ENCODE measurements at places on chromosomes 12 and 14.

DNA sequence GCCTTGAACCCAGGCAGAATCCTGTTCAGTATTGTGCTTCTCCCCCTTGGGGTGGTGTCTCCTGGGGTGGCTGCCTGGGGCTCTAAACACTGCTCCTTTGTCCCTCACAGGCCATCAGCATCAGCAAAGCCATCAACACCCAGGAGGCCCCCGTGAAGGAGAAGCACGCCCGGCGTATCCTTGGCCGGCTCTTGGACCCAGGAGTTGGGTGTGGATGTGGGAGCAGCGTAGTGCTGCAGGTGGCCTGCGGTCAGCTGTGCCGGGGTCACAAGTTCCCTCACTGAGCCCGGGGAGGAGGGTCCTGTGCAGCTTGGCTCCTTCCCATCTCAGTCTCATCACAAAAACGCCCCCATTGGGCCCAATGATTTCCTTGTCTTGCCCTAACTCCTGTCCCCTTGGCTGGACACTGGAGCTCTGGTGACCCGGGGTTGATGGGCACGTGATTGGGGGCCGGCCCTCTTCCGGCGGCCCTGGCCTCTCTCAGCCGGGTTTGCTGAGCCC, 12.7 kb downstream of the HIP1R start:
- no peak for DNase-seq

DNA sequence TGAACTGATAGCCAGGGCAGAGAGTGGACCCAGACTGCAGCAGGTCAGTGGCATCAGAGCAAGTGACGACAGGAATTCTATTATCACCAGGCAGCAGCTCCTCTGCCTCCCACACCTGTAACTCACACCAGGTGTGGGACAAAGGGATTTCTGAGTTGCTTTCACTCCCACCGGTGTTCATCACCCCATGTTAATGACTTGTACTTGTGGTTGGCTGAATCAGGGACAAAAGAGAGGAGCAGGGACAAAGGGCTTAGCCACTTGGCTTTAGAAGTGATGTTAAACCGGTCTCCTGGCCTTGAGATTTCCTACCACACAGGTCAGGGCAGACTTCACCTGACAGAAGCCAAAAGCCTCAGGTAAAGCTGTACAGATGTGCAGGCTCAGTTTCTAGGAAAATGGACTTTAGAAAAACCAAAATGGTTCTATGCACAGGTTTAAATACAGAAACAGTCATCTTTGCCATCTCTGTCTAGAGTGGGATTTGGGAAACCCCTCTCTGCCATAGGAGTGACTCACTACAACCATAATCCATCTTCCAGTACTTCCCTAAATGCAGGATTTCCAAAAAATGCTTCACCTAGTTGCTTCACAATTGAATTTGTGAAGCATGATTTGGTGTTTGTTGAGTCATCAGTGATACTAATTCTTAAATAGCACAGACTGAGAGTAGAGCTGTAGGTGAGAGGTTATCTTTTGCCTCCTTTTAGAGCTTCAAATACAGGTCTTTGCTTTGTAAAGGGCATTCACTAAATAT, 158.5 kb downstream of the PRKCH start:
- DNase-seq: no peak

DNA sequence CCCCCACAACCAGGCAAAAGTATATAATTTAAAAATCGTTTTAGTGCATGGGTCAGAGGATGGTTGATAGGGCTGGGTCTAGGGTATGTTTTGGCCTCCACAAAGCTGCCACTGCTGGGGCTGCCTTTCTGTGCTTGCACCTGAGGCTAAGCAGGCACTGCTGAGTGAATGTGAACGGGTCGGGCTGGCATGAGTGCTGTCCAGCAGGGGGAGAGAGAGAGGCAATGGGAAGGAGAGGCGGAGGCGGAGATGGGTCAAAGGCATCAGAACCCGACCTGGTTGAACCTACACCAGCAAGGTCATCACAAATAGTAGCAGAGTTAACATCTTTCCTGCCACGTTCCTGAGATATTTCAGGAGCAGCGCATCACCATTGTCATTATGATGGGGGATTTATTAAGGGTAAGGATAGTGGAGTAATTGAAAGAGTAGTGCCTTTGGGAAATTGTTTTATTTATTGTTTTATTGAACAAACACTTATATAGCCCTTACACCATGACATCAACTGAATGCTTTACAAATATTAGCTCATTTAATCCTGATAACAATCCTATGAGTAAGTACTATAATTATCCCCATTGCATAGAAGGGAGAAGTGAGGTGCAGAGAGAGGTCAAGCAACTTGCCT, 5.8 kb upstream of the NRXN3 start:
- no peak for DNase-seq

- DNase-seq: no peak
These were observed 63.2 kb downstream of the WDR20 start for GRCh38 chr14:102202944-102203343.

DNA sequence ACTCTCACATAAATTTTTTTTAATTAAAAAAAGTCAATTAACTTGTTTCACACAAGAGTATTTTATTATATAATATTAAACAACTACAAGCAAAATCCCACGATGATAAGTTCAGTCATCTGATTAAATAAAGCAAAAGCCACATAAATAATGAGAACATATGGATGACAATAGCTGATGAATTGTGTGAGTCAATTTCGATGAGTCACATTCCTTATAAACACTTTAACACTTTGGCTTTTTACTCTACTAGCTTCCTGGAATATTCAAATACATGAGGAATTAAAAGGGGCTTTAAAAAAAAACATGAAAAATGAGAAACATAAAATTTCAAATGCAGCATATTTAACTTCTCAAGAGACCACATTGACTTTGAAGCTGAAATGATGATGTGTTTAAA, 95.3 kb downstream of the BCAT1 start:
- peak; percentile 24 for DNase-seq

DNA sequence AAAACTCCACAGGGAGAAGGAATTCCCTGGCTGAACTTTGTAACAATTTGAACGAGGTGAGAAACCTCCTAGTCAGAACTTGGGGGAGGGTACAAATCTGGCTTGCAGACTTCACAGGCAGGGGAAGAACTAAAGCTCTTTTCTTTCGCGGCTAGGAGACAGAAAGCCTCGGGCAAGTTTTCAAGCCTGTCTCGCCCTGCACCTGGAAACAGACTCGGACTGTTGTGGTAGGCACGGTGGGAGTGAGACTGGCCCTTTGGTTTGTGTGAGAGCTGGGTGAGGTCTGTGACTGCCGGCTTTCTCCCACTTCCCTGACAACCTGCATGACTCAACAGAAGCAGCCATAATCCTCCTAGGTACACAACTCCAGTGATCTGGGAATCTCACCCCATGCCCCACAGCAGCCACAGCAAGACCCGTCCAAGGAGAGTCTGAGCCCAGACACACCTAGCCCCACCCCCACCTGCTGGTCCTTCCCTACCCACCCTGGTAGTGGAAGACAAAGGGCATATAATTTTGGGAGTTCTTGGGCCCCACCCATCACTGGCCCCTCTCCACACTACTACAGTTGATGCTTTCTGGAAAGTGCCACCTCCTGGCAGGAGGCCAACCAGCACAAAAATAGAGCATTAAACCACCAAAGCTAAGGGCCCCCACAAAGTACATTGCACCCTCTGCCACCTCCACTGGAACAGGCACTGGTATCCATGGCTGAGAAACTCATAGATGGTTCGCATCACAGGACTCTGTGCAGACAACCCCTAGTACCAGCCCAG, 102.7 kb upstream of the ST8SIA1 start:
- peak; percentile 39 for DNase-seq

DNA sequence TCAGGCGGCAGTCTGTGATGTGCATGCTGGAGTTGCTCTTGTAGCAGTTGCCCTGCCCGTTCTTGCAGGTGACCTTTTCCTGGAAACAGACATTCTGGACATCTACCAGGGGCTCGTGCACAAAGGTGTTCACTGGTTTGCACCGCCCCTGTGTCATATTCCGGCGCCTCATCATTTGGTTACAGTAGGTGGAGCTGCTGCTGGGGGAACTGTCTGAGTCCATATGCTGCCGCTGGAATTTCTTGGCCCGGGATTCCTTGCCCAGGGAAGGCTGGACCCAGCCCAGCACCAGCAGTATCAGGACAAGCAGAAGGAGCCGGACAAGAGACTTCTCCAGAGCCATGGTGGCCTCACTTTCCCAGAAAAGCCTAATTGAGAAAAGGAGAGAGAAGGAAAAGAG, 918 bp downstream of the RNASE1 start:
- DNase-seq: no peak

DNA sequence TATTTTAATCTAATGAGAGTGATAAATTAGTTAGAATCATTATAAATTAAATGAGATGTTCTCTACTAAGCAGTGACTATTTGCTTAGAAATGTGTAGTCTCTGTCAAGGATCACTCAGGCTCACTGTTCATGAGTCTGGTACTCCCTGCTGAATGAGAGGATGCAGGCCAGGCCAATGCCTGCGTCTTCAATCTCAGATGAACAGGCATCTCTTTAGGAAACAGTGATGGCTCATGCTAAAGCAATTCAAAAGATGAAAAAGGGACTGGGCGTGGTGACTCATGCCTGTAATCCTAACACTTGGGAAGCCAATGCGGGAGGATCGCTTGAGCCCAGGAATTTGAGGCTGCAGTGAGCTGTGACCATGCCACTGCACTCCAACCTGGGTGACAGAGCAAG, 106.8 kb downstream of the ZFC3H1 start:
- peak; percentile 83 for DNase-seq

- DNase-seq: no peak
These were observed 19.6 kb downstream of the HCFC2 start for GRCh38 chr12:104083769-104084475.

DNA sequence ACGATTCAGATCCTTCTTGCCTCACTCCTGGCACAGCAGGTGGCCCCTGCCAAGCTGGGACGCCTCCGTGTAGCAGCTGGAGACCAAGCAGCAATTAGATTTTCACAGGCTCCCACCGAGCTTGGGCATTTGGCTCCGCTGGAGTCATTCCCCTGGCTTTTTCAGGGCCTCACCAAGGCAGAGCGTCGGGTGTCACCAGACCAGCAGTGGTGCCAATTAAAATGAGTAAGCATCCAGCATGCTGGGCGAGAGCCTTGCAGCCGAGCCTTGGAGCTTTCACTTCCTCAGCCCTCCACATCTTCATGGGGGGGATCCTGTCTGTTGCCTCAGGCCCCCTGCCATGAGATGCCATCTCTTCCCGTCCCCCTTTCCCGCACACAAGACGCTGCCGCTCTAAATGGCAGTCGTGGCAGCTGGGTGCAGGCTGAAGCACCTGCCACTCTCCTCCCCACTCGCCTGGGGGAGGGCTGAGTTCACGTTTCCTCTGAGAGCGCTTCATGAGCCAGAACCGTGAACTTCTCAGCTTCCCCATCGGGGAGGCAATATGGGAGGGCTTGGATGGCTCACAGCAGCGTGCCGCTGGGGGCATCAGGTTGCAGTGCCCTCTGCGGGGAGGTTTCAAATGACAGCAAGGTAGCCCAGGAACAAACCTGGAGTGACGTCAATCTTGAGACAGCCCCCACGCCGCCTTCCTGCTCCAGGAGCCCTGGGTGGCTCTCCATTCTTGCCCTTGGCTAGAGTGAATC, 11.7 kb downstream of the TPCN1 start:
- peak; percentile 59 for DNase-seq

DNA sequence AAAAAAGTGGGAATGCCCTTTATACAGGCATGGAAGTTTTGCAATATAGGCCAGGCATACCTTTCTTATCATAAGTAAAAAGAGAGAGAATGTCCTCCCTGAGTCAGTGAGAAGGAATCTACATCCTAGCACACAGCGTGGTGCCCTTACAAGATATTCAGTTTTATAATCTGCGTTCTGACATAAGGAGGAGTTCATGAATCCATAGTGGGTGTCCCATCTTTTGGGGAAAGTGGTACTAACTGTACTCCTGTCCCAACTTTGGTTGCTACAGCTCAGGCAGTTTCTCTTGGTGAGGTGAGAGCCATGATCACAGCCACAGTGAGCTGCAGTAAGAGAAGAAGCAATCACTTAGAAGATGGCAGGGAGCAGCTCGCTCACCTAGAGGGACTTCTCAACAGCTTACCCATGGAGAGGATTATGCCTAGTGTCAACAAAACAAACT, 332.9 kb downstream of the BCAT1 start:
- DNase-seq: no peak

- peak; percentile 43 for DNase-seq
These were observed 169.2 kb downstream of the PIK3C2G start for GRCh38 chr12:18430425-18431048.

GRCh38 chr12:77553976-77554619, 276.6 kb upstream of the NAV3 start:
- no peak for DNase-seq

DNA sequence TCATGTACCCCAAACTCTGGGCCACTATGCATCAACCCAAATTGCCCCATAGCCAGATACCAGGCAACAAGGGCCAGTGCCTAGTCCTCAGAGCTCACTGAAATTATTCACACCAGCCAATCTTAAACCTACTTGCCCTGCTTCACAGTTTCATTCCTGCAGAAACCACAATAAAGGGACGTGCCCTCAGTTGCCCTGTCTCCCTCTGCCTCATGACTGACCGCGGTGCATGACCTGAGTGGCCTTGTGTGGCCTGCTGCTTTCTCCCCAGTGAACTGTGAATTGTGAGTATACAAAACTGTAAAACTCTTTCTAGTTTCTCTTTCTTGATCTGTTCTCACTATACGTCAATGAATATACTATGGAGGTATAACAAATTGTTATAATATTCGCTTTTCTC, 490.9 kb upstream of the MIS18BP1 start:
- DNase-seq: peak; percentile 37

DNA sequence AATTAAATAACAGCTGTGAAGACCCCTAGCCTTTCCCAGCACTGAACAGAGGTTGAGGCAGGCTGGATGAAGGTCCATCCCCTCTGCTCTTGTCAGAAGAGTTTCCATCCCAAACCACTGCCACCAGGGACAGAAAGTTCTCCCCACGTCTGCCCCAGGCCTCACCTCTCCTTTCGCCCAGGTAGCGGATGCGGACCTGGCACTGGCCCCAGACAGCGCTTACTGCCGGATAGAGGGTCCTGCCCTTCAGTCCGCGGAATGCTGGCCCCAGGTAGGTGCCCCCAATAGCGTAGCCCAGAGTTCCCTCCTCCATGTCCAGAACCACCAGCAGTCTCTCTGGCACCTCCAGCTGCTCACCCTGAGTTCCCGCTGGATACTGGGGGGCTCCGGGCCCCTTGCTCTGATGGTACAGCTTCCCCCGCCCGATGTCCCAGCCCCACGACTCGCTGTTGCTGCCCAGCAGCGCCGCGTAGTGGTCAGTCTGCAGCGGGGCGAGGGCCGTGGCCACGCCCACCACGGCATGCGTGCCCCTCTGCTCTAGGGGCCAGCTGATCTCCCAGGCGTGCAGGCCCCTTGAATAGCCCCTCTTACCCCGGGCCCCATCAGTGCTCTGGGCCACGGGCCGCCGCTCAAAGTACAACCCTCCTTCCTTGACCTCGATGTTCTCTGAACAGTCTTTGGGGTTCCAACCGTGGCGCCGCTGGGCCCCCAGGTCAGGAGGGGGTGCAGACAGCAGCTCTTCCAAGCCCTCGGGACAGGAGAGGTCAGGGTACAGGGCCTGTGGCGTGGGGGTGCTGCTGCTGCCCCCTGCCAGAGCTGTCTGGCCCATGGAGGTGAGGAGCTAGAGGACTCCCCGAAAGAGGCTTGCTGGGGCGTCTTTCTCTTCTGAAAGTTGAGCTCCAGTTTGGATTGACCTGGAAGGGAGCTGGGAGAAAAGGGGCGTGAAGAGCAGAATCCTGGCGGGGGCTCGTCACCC, 742 bp downstream of the SPSB2 start:
- DNase-seq: peak; percentile 84

- peak; percentile 64 for DNase-seq
These were observed 8.9 kb downstream of the ANG start for GRCh38 chr14:20697273-20698017.
